ENCODE measurements at places on chromosomes 5 and 9.
A peak's percentile ranks its signal among the peaks of the same experiment; 100 is the strongest.

DNA sequence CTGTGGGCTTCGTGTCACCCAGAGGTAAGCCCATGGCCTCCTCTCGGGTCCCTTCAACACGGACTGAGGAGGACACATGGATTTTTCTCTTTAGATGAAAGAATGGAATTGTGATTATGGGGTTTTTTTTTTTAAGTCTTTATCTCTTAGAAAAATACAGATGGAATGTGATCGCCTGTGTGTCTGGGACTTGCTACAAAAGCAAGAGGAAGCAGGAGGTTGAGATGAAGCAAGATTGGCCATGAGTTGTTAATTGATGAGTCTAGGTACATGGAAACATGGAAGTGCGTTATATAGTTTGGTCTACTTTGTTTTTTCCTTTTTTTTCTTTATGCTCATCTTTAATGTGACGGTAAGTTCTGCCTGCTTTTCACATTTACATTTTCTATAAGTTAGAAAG, 14.6 kb downstream of the USP20 start:
- DNase-seq: no peak
- H3K27ac ChIP-seq: no peak overlapping the region
- peaks cover 22% of the 10 kb centered on the region for H3K4me1 ChIP-seq

DNA sequence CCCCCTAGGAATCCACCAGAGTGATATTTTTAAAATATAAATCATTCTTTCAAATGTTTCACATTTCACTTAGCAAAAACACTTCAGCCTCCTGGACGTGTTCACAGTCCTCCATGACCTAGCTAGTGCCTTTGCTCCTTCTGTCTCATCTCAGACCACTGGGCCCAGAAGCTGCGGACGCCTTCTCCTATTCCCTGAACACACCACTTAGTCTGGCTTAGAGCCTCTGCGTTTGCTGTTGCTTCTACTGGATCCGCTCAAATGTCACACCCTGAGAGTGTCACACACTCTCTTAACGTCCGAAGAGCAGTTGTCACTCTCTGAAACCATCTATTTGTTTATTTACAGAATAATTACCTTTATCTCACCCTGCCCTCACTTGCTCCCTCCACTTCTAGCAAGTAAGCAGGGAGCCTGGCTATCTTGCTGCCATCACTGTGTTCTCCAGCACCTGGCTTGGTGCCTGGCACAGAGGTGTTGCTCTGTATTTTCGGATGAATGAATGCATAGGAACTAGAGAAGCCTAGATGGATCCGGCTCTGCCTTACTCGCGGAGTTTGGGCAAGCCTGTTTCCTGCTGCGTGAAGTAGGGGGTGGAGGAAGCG, 1.2 kb upstream of the GRK6 start:
- DNase-seq: no peak
- peaks cover 42% of the 10 kb centered on the region for H3K4me1 ChIP-seq
- no peaks in the 10 kb centered on the region for H3K27me3 ChIP-seq
- H3K27ac ChIP-seq: peak overlapping the region; percentile 95
- peaks cover 36% of the 10 kb centered on the region for H3K36me3 ChIP-seq

- no peaks in the 10 kb centered on the region for H3K27me3 ChIP-seq
- no peak overlapping the region for H3K4me3 ChIP-seq
- no peak for DNase-seq
- H3K4me1 ChIP-seq: peaks cover 14% of the 10 kb centered on the region
- H3K36me3 ChIP-seq: peaks cover 21% of the 10 kb centered on the region
Observed at GRCh38 chr5:157819502-157820115, 39.3 kb downstream of the CLINT1 start.

DNA sequence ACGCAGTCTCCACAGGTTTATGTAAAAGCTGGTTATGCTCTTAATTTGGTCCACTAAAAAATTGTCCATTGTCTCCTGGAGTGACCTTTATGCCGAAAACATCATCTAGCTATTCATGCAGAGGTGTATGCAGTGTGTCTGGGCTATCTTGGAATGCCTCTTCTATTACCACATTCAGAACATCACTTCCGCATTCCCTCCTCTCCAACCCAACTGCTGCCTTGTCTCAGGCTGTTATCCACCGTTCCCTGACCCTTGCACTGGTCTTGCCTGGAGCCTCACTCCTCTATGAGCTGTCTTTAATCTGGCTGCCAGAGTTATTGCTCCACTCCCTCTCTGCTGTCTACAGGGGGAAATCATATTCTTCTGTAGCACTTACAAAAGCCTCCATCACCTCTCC, 214.1 kb upstream of the ANKRD55 start:
- H3K4me1 ChIP-seq: peaks cover 4% of the 10 kb centered on the region
- H3K36me3 ChIP-seq: no peaks in the 10 kb centered on the region
- DNase-seq: no peak
- H3K27ac ChIP-seq: no peak overlapping the region
- H3K27me3 ChIP-seq: peaks cover 7% of the 10 kb centered on the region

GRCh38 chr5:135467051-135467625, 15.0 kb upstream of the TIFAB start:
- DNase-seq: no peak
- H3K27ac ChIP-seq: no peak overlapping the region
- no peak overlapping the region for H3K4me3 ChIP-seq
- H3K36me3 ChIP-seq: no peaks in the 10 kb centered on the region

DNA sequence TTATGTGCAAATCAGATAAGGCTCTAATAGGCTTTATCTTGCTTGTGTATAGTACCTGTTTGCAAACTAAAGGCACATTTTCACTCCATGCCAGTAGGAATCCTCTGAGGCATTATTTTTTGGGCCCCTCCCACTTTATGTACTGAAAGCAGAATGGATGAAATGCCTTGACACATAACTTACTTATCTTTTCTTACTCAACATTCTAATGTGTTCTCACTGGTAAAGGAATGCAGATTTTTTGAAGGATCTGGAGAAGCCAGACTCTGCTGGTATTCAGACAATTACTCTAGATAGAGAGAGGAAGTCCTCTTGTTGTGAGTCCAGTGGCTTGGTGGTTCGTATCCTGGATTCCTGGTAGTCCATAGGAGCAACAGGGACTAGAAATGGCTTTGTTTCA, 336.7 kb downstream of the CCDC171 start:
- H3K27me3 ChIP-seq: no peaks in the 10 kb centered on the region
- H3K27ac ChIP-seq: no peak overlapping the region
- H3K36me3 ChIP-seq: no peaks in the 10 kb centered on the region
- no peaks in the 10 kb centered on the region for H3K4me1 ChIP-seq

- no peak overlapping the region for H3K27ac ChIP-seq
- H3K4me1 ChIP-seq: no peaks in the 10 kb centered on the region
- H3K36me3 ChIP-seq: no peaks in the 10 kb centered on the region
- DNase-seq: no peak
- H3K27me3 ChIP-seq: peaks cover 4% of the 10 kb centered on the region
- no peak overlapping the region for H3K4me3 ChIP-seq
Observed at GRCh38 chr9:85898332-85898731, 42.6 kb upstream of the NAA35 start.

- no peaks in the 10 kb centered on the region for H3K4me1 ChIP-seq
- H3K27me3 ChIP-seq: no peaks in the 10 kb centered on the region
- peaks cover 2% of the 10 kb centered on the region for H3K36me3 ChIP-seq
- DNase-seq: no peak
- no peak overlapping the region for H3K4me3 ChIP-seq
Observed at GRCh38 chr9:123509646-123510045, 153.6 kb downstream of the CRB2 start.

- H3K4me1 ChIP-seq: peaks cover 2% of the 10 kb centered on the region
- H3K27ac ChIP-seq: no peak overlapping the region
- peaks cover 2% of the 10 kb centered on the region for H3K36me3 ChIP-seq
- no peak overlapping the region for H3K4me3 ChIP-seq
- no peak for DNase-seq
Observed at GRCh38 chr5:126695091-126695490, 81.8 kb upstream of the LMNB1 start.

GRCh38 chr5:174692982-174693422, 31.4 kb upstream of the MSX2 start:
- DNase-seq: no peak
- H3K27me3 ChIP-seq: peaks cover 37% of the 10 kb centered on the region
- no peak overlapping the region for H3K4me3 ChIP-seq
- H3K27ac ChIP-seq: no peak overlapping the region
- no peaks in the 10 kb centered on the region for H3K36me3 ChIP-seq

- peak overlapping the region; percentile 62 for H3K27ac ChIP-seq
- no peak overlapping the region for H3K4me3 ChIP-seq
- peaks cover 22% of the 10 kb centered on the region for H3K4me1 ChIP-seq
- no peaks in the 10 kb centered on the region for H3K36me3 ChIP-seq
- DNase-seq: no peak
Observed at GRCh38 chr5:87069974-87070608, 197.6 kb upstream of the RASA1 start.

- no peak overlapping the region for H3K4me3 ChIP-seq
- no peaks in the 10 kb centered on the region for H3K36me3 ChIP-seq
- H3K27me3 ChIP-seq: no peaks in the 10 kb centered on the region
- H3K4me1 ChIP-seq: no peaks in the 10 kb centered on the region
- no peak for DNase-seq
Observed at GRCh38 chr9:29806937-29807618, 2233.8 kb upstream of the C9orf72 start.

GRCh38 chr5:118144540-118144939, 843.8 kb downstream of the DTWD2 start:
- H3K27ac ChIP-seq: no peak overlapping the region
- no peaks in the 10 kb centered on the region for H3K27me3 ChIP-seq
- no peaks in the 10 kb centered on the region for H3K4me1 ChIP-seq

DNA sequence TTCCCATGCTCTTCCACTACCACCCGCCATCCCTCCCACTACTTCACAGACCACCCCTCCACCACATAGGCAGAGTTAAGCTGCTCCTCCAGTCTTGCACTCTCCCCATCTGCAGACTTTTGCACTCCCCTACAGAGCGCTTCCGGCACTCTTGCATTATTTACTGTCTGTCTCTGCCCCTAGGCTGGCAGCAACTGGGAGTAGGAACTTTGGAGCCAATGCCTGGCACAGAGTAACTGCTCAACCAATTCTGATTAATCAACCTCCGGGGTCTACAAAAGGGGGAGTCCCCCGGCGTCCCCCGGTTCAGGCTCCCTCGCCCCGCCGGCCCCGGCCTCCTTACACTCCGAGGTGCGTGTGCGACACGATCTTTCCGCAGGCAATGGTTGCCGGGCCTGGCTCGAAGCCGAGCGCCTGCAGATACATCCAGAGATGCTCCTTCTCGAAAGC, 498 bp downstream of the HAUS6 start:
- H3K27me3 ChIP-seq: no peaks in the 10 kb centered on the region
- H3K27ac ChIP-seq: peak overlapping the region; percentile 91
- peaks cover 12% of the 10 kb centered on the region for H3K4me1 ChIP-seq
- H3K4me3 ChIP-seq: peak overlapping the region; percentile 90
- H3K36me3 ChIP-seq: peaks cover 11% of the 10 kb centered on the region

- no peaks in the 10 kb centered on the region for H3K27me3 ChIP-seq
- no peak overlapping the region for H3K4me3 ChIP-seq
- H3K27ac ChIP-seq: no peak overlapping the region
- H3K36me3 ChIP-seq: no peaks in the 10 kb centered on the region
- H3K4me1 ChIP-seq: no peaks in the 10 kb centered on the region
Observed at GRCh38 chr5:99331061-99331460, 402.3 kb upstream of the CHD1 start.

DNA sequence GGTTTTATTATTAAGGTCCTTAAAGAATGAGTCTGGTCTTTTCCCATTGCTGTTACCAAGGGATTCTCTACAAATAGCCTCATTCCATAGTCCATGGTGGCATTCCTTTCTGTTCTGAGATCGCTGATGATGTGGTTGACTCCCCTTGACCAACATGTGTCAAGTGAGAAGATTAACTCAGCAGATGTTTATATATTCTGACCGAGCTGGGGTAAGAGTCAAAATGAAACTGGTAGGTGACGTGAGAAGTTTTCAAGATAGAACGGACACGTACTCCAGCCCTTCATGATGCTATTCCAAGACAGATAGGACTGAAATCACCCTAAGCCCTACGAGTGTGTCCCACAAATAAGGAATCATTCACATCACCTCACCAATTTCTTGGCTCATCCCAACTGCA, 155.5 kb upstream of the WWC1 start:
- H3K4me1 ChIP-seq: no peaks in the 10 kb centered on the region
- H3K27ac ChIP-seq: no peak overlapping the region
- no peak for DNase-seq
- H3K36me3 ChIP-seq: no peaks in the 10 kb centered on the region

GRCh38 chr9:137707361-137707760, 88.6 kb downstream of the EHMT1 start:
- H3K4me3 ChIP-seq: no peak overlapping the region
- no peaks in the 10 kb centered on the region for H3K27me3 ChIP-seq
- no peak for DNase-seq
- H3K36me3 ChIP-seq: peaks cover 8% of the 10 kb centered on the region
- H3K27ac ChIP-seq: no peak overlapping the region
- H3K4me1 ChIP-seq: peaks cover 52% of the 10 kb centered on the region

GRCh38 chr5:141260458-141261237, 15.5 kb downstream of the PCDHB15 start:
- no peak overlapping the region for H3K27ac ChIP-seq
- H3K4me1 ChIP-seq: no peaks in the 10 kb centered on the region
- H3K4me3 ChIP-seq: no peak overlapping the region

DNA sequence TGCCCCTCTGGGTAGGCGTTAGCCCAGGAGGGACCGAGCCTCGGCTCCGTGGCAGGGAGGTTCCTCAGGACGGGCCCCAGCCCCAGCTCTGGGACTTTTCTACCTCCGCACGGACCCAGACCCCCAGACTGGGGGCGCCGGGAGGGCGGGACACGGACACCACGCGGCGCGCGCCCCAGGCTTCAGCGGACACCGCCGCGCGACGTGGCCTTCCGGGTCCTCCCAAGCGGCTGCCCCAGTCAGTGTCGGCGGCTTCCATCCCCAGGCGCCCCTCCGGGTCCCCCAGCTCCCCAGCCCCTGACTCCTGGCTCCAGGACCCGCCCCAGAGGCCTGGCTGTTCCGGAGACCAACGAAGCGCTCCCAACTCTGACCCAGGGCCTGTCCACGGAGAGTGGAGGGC, 3.1 kb downstream of the LCNL1 start:
- H3K27me3 ChIP-seq: peaks cover 7% of the 10 kb centered on the region
- no peaks in the 10 kb centered on the region for H3K36me3 ChIP-seq
- no peak for DNase-seq
- H3K4me3 ChIP-seq: no peak overlapping the region
- no peak overlapping the region for H3K27ac ChIP-seq

DNA sequence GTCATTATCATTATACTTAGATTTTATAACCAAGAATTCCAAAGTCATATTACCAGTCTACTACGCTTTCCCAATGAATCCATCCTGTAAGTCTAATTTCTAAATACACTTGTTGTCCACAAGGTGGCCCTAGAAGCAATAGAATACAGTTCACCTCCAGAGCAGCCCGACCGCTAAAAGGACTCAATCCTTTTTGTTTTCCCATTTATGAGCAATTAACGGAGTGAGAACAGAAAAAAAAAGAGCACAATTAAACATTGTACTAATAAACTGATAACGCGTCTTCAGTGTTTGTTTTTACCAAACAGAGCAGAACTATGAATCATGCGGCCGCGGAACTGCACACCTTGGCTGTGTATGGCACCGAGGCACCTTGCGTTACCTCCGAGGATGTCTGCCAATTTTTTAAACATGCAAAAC, 160.7 kb upstream of the DAPK1 start:
- DNase-seq: no peak
- H3K4me1 ChIP-seq: peaks cover 6% of the 10 kb centered on the region
- H3K27me3 ChIP-seq: peaks cover 49% of the 10 kb centered on the region

- H3K27ac ChIP-seq: no peak overlapping the region
- no peak overlapping the region for H3K4me3 ChIP-seq
- DNase-seq: no peak
Observed at GRCh38 chr5:119597728-119598298, 31.5 kb upstream of the FAM170A start.

All from effector memory CD8-positive, alpha-beta T cell (primary cell).